ENCODE measurements at places on chromosomes 3 and 15.

GRCh38 chr15:68778876-68779275 is 41.8 kb downstream of the ANP32A start:
- DNase-seq, result no peak

- DNase-seq, result no peak
Observed at GRCh38 chr3:166270429-166270828, 433.2 kb upstream of the BCHE start.

GRCh38 chr3:194395212-194395611 is 3.9 kb downstream of the GP5 start:
- no peak for DNase-seq

GRCh38 chr3:186691676-186692075 is 25.5 kb upstream of the KNG1 start:
- DNase-seq, result no peak

DNA sequence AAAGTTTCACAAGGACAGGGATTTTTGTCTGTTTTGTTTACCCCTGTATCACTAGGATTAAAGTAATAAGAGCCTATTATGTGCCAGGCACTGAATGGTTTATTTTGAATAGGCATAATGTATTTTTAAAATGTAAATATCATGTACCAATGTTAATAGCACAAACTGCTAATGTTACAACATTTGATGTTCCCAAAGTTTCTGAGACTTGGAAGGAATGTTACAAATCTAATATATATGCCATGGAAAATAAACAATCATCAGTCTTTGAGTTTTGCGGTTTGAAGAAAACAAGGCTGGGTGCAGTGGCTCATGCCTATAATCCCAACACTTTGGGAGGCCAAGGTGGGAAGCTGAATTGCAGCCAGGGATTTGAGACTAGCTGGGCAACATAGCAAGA is 159.4 kb downstream of the CDIN1 start:
- no peak for DNase-seq

DNA sequence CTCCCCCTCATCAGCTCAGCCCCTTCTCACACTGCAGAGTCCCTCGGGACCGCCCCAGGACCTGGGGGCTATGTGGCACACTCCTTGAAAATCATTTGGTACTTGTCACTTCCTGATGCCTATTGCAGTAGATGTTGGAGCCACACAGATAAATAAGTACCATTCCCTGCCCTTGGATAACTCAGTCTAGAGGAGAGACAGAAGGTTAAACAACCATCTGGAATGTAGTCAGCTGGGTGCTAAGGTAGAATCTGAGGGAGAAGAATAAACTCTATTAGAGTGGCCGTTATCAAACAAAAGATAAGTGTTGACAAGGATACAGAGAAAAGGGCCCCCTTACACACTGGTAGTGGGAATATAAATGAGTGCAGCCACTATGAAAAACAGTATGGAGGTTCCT is 112.3 kb upstream of the NR2E3 start:
- DNase-seq, result no peak

GRCh38 chr3:195366200-195366925 is 76.5 kb downstream of the ACAP2 start:
- no peak for DNase-seq

GRCh38 chr15:69848096-69848495 is 249.6 kb downstream of the TLE3 start:
- no peak for DNase-seq
